ENCODE measurements at places on chromosomes 3 and 15.

GRCh38 chr3:127784865-127785710, 37.2 kb downstream of the MGLL start:
- no peak for DNase-seq

DNA sequence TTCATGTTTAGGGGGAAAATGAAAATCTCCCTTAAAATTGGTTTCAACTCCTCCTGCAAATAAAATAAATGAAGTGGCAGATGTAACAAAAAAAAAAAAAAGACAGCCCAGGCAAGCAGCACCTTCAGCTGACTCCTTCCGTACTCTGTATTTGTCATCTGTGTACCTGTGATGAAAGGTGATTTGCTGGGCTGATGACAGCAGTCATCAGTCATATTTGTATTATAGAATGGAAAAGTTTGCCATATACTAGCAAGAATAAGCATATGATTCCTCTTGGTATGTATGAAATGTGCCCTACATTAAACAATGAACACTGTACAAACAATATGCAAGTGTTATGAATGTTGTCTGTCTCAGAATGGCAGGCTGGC, 44.1 kb upstream of the WWTR1 start:
- no peak for DNase-seq

DNA sequence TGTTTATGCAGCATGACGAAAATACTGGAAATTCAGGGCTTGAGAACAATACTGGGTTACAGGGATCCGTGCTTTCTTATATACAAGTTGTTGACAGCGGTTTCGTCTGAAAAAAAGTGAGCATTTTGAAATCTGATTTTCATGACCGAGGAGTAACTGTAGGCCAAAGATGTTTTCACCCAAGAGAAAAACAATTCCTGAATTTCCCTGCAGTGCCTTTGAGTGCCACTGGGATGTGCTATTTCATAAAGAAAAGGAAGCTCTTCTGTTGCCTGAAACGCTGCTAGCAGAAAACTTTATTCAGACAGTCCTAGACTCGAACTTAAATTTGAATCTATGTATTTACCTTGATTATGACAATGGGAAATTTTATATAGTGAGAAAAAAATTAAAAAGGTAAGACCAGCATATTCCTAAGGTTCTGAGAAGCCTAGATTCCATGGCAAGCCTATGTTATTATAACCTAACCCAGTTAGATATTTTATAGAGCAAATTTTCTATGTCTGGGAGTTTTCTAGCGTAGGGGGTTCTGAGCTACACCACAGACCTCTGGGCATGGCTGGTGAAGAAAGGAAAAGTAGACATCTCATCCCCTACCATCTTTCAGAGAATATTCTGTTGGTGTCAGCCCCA, 30.2 kb downstream of the KCNAB1 start:
- peak; percentile 45 for DNase-seq

DNA sequence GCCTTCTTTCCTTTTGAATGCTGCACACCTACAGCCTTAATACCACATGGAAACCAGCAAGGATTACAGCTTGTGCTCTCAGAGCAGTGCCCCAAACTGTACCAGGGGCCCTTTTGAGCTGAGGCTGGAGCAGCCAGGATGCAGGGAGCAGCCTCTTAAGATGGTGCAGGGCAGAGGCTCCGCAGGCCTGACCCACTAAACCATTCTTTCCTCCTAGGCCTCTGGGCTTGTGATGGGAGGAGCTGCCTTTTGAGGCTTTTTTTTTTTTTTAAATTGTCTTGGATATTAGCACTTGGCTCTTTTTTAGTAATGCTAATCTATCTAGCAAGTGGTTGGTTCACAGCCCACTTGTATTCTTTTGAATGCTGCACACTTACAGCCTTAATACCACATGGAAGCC, 37.7 kb downstream of the PFN2 start:
- no peak for DNase-seq

GRCh38 chr3:167777356-167777755, 41.8 kb downstream of the SERPINI1 start:
- no peak for DNase-seq

DNA sequence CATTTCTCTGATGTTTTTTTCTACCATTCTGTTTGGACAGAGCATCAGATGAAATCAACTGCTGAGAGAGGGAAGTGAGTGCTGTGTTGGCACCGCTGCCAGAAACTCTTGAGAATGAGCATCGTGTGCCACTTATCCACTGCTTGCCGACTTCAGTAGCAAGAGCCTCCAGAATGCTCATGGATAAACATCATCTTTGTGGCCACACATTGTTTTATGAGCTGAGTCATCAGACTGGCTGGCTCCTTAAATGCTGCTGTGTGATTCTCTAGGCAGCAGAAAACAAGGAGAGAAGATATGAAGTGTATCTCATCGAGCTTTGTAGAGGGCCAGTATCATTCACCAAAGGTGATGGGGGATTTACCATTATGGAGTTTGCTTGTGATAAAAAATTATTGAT, 3.4 kb upstream of the DOCK3 start:
- DNase-seq: no peak

GRCh38 chr3:12663936-12664908, at the start of gene RAF1:
TSS of gene RAF1 (minus strand) at chr3:12664117. CDS start at chr3:12618721, 45,396 bp downstream.
- DNase-seq: peak; percentile 98

- DNase-seq: no peak
Observed at GRCh38 chr3:143286392-143287010, 166.9 kb downstream of the CHST2 start.

GRCh38 chr3:137612291-137612690, 151.8 kb upstream of the SOX14 start:
- DNase-seq: peak; percentile 18

GRCh38 chr3:22373182-22373581, 622.2 kb upstream of the ZNF385D start:
- DNase-seq: no peak

- no peak for DNase-seq
Observed at GRCh38 chr15:61124195-61124594, 104.9 kb downstream of the RORA start.

GRCh38 chr3:48412375-48413001, 17.4 kb downstream of the PLXNB1 start:
- no peak for DNase-seq

GRCh38 chr3:24100696-24101402, 155.8 kb downstream of the NR1D2 start:
- DNase-seq: no peak

- DNase-seq: no peak
Observed at GRCh38 chr3:143298380-143298779, 178.8 kb downstream of the CHST2 start.

- peak; percentile 42 for DNase-seq
Observed at GRCh38 chr3:8279476-8279875, 222.1 kb upstream of the LMCD1 start.

- DNase-seq: no peak
Observed at GRCh38 chr3:72593881-72594397, 254.3 kb downstream of the SHQ1 start.

- no peak for DNase-seq
Observed at GRCh38 chr15:48059791-48060190, 61.0 kb upstream of the SLC24A5 start.

GRCh38 chr3:189863031-189863430, 231.8 kb downstream of the TP63 start:
- no peak for DNase-seq

DNA sequence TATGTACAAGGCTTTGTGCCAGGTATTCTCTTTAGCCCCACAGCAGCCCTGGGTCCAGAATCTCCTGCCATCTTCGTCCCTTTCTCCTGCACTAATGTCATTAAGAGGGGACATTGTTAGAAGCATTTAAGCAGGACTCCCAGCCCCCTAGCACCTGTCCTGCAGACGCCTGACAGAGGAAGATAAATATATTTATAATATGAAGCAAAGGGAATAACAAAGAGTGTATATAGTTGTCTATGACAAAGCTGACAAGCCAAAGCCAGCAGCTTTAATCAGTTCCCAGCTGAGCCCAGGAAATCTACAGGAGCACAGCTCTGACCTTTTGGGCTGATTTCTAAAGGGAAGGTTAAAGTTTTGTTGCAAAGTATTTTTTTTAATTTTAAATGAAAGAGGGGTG, 96.0 kb downstream of the MEGF11 start:
- DNase-seq: no peak

- no peak for DNase-seq
Observed at GRCh38 chr3:42957573-42957972, 21.5 kb upstream of the GASK1A start.

GRCh38 chr3:188589771-188590170, 435.8 kb downstream of the LPP start:
- DNase-seq: no peak

DNA sequence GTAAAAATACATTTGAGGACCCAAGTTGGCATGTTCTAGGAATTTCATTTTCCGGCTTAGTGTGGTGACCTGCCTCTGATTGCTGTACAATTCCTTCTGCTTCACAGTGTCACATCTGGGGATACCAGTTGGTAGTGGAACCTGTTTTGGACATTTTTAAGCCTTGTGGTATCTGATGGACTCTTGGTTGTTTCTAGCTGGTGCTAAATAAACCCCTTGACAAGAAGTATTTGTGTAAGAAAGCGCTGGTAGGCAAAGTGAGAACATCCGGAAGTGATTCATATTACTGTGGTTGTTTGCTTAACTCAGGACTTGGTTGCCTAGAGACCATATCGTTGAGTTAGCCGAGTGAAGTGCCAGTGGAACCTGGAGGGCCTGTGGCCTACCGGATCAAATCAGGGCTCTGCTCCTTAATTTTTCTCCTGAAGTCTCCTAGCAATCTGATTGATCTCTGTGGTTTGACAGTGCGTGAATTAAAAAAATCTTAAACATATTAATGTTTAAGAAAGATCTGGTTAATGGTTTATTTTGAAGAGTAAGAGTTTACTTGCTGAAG, 12.8 kb downstream of the IQGAP1 start:
- peak; percentile 49 for DNase-seq

DNA sequence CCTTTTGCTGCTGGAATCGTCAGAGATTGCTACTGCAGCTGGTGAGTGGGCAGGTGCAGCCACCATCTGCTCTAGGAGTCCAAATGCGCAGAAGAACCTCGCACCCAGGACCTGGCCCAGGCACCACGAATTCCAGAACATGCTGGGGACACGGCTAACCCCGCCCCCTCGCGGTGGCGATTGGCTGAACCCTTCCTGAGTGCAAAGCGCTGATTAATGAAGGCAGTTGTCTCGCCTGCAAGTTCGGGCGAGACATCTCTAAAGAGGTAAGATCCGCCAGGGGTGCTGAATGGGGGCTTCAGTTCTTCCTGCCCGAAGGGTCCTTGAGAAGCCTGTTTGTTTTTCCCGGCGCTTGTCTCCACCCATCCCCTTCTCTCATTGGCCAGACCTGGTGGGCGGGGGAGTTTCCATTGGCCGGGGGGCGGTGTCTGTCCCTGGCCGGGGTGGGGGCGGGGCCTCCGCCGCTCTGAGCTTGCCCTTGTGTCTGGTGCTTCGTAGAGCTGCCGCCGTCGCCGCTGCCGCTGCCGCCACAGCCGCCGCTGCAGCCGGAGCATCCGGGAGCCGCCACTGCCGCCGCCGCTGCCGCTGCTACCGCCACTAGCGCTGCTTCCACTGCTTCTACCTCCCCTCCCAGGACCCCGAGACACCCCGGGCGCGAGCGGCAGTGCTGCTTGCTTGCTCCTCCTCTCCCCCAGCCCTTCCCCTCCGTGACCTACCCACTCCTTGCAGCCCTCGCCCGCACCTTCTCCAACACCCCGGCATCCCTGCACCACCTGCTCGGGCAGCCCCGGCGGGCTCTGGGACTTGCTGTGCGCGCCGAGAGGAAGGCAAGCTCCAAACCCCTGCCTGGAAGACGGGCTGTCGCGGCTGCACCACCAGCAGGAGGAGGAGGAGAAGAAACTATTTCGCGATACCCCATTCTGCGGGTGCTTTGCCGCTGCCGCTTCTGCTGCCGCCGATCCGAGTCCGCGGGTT, at the start of gene CADM2:
Gene CADM2, plus strand, starts transcription at position 495 of the 975 bp plus-strand sequence.
- peak; percentile 94 for DNase-seq

GRCh38 chr3:185807445-185808068, 17.3 kb downstream of the IGF2BP2 start:
- DNase-seq: no peak

DNA sequence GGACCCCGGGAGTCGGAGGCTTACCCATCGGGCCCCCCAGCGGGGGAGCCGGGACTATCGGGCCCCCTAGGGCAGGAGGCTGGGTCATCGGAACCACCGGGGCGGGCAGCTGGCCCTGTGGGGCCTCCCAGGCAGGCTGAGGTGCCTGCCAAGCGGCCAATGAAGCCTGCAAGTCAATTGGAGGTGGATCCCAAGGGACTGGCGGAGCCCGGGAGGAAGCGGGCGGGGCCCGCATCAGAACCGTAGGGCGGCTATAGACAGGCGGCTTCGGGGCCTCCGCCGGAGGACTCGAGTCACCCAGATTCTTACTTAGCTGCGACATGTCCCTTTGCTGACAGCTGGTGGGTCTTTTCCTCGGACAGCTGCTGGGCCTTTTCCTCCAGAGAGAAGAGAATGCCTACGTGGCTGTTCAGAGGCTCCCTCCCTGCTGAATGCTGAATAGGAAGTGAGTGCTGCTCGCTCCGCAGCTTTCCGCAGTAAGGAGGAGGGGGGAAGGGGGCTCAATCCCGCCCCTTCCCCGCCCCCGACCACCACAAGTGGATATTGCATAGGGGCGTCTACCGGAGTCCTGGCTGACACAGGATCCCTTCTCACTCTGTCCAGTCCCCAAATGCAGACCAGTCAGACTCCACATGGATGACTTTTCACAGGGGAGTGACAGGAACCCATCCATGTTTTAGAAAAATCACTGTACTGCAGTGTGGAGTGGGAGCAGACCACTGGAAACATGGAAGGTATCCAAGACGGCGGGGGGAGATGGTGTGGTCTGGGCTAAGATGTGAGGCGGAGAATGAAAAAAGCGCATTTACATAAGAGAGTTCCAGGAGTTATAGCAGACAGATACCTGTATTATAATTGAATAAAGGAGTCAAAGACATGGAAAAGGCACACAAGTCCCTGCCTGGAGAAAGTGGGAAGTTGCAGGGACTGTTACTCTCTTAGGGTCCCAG, at the start of gene MAGEL2:
Gene MAGEL2, minus strand, starts transcription at position 447 of the 950 bp plus-strand sequence. Its CDS starts 125 bp downstream, at position 322.
- DNase-seq: peak; percentile 49

DNA sequence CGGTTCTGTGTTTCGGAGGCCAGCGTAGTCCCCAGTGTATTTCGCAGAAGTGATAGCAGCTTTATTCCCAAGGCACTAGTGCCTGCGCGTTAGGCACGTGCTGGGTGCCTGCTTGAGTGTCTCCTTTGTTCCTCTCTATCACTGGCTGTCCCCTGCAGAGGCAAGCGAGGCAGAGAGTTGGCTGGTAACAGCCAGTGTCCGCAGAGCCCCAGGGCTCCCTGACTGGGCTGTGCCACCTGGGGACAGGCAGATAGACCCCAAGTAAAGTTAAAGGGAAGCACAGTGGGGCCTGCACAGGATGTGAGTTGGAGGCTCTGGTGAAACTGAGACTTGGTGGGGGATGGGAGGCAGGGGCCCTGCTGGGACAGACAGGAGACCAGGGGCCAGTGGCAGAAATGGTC, 50.7 kb downstream of the APBA2 start:
- no peak for DNase-seq

Measured in WTC11 (cell line).